Neural crest cell (in vitro differentiated cells): ENCODE measurements at places on chromosomes 4 and X.

DNA sequence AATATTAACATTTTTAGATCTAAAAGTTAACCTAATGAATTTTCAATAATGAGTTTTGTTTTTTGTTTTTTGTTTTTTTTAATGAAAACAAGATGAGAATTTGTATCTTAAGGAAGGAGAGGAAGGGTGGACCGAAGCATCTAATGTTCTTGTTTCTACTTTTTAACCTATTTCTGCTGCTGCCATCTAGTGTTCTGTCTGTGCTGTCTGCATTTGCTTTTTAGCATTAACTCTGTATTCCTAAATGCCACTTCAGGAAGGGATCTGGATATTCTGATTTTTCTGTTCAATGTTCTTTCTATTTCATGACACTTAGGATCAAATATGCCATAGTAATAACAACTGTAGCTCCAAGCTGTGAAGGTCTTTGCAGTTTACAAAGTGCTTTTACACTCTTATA is 161.7 kb downstream of the BRWD3 start:
- DNase-seq = no peak

GRCh38 chrX:43510209-43510608 is 145.9 kb upstream of the MAOA start:
- no peak for DNase-seq

GRCh38 chr4:88497859-88498409 is 25.6 kb downstream of the PYURF start:
- DNase-seq = no peak

- no peak for DNase-seq
Observed at GRCh38 chr4:55857586-55857985, 4.1 kb downstream of the EXOC1 start.

DNA sequence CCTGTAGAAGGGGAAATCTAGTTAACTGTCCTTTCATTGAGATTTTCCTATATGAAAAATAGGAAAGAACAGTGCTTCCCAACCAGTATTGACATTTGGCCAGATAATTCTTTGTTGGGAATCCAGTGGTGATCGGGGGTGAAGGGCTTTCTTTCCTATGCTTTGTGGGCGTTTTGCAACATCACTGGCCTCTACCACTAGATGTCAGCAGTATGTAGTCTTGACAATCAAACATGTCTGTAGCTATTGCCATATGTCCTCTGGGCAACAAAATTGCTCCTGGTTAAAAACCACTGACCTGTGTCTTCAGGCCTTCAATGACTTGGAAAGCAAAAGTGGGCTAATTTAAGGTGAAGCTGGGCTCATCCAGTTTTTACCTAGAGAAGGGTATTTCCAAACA is 658.5 kb downstream of the DACH2 start:
- peak; percentile 14 for DNase-seq

GRCh38 chrX:64977830-64978229 is 1.6 kb upstream of the ZC4H2 start:
- DNase-seq = no peak

DNA sequence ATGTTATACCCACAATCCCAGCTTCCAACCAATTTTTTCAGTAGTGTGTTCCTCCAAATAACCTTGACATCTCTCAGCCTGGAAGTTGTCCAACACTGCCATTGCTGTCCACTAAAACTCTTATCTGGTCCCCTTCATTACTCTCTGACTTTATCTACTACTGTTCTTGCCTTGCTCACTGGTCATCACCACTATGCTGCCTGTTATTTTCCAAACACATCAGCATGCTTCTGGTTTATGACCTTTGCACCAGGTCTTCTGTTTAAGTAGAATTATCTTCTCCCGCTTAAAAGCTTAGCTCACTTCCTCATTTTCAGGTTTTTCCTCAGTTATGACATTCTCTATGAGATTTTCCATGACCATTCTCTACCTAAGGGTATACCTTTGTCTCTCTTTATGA is 5.5 kb downstream of the ELMOD2 start:
- no peak for DNase-seq

- peak; percentile 72 for DNase-seq
Observed at GRCh38 chrX:71128915-71129765, 10.7 kb downstream of the MED12 start.

GRCh38 chrX:150483356-150483985 is 85.0 kb upstream of the MTM1 start:
- DNase-seq = no peak

DNA sequence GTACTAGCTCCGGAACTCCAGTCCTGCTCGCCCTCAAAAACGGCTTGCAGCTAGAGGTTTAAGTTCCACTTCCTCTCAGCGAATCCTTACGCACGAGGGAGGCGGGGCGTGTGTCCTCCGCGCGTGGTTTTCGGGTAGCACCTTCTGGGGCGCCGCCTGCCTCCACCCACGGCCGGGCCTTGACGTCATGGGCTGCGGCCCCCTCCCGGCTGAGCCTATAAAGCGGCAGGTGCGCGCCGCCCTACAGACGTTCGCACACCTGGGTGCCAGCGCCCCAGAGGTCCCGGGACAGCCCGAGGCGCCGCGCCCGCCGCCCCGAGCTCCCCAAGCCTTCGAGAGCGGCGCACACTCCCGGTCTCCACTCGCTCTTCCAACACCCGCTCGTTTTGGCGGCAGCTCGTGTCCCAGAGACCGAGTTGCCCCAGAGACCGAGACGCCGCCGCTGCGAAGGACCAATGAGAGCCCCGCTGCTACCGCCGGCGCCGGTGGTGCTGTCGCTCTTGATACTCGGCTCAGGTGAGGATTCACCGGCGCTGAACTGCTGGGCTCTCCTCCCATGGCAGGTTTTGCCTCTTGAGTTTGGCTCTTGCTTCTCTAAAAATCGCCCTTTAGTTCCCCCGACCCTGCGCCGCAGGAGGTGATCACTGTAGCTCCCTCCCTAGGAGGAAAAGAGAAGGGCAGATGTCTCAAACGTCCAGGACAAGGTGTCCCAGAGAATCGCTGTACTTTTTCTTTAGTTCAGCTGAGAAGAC is at the start of gene AREG:
TSS of gene AREG (plus strand) at position 246 of the 752 bp plus-strand sequence. CDS start at position 456, 210 bp downstream.
- peak; percentile 20 for DNase-seq

DNA sequence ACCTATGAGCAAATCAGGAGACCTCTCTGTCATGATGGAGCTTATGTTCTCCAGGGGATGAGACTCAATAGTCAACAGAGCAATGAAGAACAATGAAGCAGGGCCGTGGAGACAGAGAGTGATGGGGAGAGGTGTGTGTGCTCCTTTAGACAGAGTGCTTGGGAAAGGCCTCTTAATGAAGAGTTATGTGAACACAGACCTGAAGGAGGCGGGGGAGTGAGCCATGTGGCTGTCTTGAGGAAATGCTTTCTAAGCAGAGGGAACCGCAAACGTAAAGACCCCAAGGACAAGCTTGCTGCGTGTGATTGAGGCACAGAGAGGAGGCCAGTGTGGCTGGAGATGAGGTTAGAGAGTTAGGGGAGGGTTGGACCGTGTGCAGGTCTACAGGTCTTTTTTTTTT is 53.1 kb downstream of the CHRNA9 start:
- DNase-seq = no peak

DNA sequence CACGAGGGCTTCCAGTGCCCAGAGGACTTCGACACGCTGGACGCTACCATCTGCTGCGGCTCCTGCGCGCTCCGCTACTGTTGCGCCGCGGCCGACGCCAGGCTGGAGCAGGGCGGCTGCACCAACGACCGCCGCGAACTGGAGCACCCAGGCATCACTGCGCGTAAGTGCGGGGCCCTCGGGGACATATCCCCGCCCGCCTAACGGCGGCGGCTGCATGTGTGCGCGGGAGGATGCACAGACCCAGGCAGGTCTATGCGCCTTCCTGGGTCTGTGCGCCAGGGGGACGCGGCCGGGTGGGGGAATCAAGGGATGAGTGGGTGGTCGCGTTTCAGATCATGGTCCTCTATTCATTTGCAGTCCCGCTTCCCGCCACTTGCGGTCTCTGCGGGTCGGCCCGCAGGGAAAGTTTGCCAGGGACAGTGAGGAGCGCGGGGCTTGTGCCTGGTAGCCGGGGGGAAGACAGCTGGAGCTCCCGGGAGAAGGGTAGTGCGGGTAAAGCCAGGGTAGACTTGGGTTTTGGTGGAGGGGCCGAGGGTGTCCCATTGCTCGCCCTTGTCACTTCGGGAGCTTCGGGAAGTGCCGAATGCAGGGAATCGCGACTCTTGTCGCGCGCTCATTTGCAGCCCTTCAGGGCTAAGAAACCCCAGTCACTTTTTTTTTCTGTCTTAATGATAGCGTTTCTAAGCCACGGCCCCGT is 1.0 kb downstream of the SHISA3 start:
- peak; percentile 55 for DNase-seq

- no peak for DNase-seq
Observed at GRCh38 chrX:112367065-112367464, 284.5 kb upstream of the TRPC5 start.

DNA sequence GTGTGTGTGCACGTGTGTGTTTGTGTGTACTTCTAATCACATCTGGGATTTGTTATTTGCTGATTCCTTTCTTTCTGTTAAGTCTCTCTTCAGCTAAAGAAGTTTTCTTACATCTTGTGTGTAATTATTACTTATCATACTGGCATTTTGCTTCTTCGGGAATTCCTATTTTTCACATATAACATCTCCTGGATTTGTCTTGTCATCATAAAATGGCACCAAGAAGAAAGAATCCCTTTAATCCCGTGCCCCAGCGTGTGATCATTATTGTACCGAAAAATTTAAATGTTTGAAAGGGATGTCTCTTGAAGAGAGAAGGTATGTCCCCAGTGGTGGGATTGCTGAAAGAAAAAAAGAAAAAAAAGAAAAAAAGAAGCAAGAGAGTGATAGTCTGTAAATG is 72.3 kb downstream of the ZFX start:
- no peak for DNase-seq

DNA sequence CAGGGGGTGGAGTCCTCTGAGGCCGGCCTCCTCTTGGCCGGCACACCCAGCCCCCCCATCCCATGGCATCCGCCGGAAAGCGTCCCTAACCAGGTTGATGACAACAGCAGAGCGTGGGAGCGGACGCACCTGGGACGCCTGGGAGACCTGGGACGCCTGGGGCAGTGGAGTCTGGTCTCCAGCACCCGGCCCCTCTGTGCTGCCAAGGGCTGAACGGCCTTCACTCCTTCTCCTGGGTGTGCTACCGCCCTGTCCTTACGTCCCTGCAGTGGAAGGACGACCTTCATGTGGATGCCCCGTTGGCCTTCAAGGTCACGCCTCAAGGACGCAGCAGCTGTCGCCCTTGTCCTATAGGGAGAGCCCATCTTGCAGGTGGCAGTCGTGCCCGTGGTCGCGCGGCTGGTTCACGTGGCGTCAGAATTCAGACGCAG is 26.9 kb downstream of the NKX1-1 start:
- no peak for DNase-seq

- no peak for DNase-seq
Observed at GRCh38 chr4:146343199-146343598, 128.9 kb downstream of the REELD1 start.

GRCh38 chrX:103175944-103176753 is 38.8 kb upstream of the BEX4 start:
- peak; percentile 63 for DNase-seq

DNA sequence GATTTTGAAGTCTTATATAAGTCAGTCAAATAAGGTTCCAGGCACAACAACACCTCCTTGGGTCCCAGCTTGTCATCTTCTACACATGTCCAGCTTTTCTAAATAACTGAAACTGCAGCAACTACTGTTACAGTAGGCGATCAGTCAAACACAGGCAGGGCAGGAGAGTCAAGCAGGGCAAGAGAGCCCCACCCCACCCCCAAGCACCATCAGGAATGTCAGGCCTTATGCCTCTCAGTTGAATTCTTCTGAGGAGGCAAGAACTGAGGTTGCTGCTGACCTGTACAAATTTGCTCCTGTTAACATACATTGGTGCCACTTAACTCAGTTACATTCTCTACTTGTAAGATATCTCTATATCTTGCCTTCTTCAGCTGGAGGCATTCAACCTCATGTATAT is 608.8 kb upstream of the PCDH10 start:
- DNase-seq = no peak

DNA sequence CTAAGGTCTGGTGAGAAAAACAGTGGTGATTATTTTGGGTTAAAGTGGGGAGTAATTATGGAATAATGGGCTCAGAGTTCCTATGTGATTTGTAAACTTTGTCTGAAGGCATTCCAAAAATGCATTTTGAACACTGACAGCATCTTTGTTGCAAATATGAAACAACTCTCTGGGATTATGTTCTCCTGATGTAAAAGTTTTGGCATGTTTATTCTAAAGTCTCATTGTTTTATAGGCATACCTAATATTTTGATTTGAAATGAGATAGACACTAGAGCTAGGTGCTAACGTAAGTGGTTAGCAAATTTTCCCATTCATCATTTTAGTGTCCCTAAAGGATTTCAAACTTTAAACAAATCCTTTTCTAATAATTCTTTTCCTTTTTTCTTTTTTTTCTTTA is 140.9 kb upstream of the ANXA3 start:
- DNase-seq = no peak

- DNase-seq = no peak
Observed at GRCh38 chr4:26028133-26028792, 114.2 kb downstream of the SMIM20 start.

DNA sequence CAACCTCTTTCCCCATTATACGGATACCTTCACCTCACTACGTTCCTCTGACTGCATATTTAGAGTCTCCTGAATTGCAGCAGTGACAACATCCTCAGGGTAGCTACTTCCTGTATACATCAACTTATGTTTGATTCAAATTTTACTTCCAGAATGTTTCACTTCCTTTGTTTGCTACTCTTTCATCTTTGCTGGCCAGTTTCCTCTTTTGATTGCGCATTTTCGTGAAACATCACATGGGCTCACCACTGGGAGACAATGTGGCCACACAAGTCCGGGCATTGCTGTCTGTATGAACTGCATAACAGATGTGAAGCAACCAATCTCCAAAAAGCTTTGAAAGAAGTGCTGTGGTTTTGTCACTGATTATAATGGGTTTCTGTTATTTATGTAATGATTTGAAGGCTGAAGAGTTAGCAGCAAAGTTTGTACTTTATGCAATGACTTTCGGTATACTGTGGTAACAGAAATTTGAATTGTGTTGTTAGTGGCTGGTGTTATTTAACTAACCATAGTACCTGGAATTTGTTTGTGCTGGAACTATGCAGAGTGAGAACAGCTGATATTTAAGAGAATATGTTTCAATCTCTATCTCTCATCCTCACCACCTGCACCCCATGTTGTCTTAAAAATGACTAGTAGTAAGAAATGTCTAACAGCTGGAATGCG is 7.4 kb downstream of the SNCA start:
- no peak for DNase-seq

DNA sequence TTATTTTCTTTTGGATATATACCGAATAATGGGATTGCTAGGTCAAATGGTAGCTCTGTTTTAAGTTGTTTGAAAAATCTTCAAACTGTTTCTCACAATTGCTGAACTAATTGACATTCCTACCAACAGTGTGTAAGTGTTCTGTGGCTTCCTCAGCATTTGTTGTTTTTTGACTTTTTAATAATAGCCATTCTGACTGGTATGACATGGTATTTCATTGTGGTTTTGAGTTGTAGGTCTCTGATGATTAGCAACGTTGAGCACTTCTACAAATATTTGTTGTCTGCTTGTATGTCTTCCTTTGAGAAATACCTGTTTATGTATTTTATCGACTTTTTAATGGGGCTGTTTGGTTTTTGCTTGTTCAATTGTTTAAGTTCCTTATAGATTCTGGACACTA is 680.1 kb upstream of the GRIA3 start:
- no peak for DNase-seq
